LHCN-M2 (cell line): ENCODE measurements at places on chromosomes 1 and 21. TPM values are rescaled to one million over a fixed set of nuclear protein-coding genes. Genes with fewer than 3 reads are reported as not detected.

GRCh38 chr1:107952989-107953388 lies 12.0 kb downstream of the VAV3 start:
- DNase-seq, result peak; percentile 51

GRCh38 chr1:212293579-212293978 lies 8.4 kb downstream of the PPP2R5A start:
- no peak for DNase-seq

GRCh38 chr1:25430967-25431881 lies 527 bp downstream of the MACO1 start:
- DNase-seq, result no peak

DNA sequence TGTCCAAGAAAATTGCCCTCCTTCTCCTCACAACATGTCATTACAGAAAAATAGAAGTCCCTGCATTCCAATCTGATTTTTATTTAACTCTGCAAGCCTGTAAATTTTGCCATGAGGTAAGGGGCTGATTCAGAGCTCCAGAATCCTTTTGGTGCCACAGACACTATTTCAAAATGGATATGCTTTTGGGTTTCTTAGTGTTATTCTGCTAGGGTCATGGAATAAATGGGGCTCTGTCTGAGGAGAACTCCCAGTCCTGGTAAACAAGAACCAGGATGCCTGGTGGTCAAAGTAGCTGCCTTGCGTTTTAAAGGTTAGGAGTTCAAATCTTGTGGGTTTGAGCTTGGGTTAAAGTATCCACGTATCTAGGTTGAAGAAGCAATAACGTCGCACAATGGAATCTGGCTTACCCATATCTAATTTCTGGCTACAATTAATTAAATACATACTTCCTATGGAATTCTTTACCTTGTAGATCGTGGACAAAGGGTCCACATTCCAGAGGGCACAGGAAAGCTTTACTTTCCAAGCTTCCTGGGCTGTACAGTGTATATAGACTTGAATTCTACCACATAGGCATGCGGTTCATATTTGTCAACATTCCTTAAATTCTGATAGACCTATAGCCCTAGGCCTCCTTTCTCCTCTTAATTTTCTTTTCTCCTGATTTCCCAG lies 98.0 kb upstream of the CDC42BPA start:
- DNase-seq, result peak; percentile 14

DNA sequence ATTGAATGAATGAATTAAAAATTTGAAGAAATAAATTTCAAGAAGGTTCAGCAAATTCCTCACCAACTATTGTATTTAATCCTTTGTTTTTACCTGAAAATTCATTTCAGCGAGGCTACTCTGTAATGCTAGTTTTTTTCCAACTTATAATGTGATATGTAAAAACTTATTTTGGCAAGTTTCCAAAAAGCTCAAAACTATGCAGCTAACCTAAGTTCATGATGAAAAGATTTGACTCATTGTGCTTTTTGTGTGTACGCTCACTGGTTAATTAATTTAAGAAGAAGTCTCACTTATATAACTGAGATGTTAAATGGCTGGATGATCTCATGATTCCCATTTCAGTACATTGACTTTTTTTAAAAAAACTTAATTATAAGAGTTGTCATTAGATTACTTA lies 196.0 kb upstream of the SAMSN1 start:
- no peak for DNase-seq

DNA sequence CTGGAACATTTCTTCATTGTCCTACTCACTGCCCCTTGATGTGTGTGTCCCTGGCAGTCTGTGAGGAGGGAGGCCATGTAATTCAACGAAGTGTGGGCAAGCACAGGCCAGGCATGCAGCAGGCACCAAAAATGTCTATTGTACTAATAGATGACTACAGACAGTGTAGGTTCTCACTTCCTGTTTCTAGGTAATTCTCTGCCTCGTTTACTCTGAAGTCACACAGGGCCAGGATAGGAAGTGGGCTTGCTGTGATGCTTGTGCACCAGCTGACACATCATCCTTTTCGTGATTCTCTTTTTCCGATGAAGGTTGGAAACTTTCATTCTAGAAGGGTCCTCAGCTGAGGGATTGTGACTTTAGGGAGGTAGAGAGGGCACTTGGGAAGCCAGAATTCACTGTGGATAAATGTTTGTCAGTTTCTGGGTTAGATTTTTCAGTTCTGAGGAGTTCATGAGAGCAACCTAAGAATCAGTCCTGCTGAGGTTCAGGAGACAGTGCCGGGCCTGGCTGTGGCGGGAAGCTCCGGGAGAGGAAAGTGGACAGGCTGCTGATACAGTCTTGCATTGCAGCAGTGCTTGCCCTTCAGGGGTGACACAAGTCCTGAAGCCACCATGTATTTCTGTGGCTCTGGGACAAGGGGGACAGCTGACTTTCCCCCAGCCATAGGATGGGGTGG lies 4.3 kb upstream of the CSF1 start:
- DNase-seq, result no peak

DNA sequence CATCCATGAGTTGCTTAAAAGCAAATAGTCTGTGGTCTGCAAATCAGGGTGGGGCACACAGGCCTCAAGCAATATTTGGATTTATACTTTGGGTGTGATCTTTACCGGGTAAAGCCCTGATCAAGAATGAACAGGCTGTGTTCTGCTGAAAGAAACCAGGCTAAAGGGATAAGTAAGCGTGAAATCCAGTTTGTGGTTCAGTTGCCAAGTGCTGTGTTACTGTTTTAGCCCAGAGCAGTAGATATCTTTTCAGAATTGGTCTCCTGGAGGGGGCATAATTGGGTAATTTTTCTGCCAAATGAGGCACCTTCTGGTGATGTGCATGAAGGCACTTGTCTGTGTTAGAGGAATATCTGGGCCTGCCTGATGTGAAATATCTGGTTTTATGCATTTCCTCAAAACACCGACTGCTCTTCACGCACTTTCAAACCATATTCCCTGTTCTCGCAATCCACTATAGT lies 21.4 kb downstream of the AIM2 start:
- no peak for DNase-seq

DNA sequence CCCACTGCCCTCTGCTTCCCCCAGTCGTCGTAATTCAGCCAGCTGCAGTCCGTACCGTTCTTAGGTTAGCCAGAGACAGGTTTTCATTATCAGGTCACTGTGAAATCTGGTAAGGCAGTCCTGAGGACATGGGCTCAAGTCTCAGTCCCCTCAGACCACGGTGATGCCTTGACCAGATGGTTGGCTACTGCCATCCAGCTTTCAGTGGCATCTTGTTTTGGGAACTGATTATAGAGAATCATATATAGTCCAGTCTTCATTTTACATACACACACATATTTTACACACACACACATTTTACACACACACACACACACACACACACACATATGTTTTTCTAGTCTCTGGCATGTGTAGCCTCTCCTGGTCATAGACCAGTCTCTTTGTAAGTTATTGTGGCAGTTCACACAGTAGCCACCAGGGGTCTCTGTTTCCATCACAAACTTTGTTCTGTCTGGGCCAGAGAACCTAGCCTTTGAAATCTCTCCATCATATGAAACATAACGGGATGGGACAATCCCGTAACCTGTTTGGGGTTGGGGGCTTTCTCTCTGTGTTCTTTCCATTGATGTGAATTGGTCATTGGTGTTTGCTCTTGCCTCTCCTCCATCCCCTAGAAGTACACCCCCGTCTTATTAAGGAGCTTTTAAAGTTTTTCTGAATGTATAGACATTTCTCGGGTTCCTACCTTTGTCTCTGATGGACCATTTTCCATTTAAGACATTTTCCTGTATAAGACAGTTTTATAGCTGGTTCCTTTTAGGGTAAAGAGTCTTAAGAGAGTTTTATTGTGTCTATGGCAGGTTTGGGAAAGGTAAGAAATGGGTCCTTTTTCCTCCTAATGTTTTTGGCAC lies 8.4 kb upstream of the IKBKE start:
- peak; percentile 68 for DNase-seq

GRCh38 chr1:32773018-32773763 lies 44.0 kb downstream of the YARS1 start:
- peak; percentile 62 for DNase-seq

GRCh38 chr1:241250465-241250864 lies 106.5 kb downstream of the RGS7 start:
- DNase-seq, result no peak

GRCh38 chr1:151011154-151011850 lies 3.1 kb downstream of the PRUNE1 start:
- DNase-seq, result peak; percentile 12

- DNase-seq, result no peak
Measured at GRCh38 chr1:56830052-56830451, 10.8 kb upstream of the FYB2 start.

Gene MR1
- total RNA-seq, result 16.5 and 16.9 TPM in 2 replicates

GRCh38 chr1:42319128-42319851 lies 15.7 kb downstream of the FOXJ3 start:
- DNase-seq, result peak; percentile 40
